Amniotic stem cell (primary cell): ENCODE measurements at places on chromosomes 7 and 10.

- no peak for DNase-seq
Observed at GRCh38 chr7:114522081-114522480, 107.5 kb downstream of the FOXP2 start.

GRCh38 chr10:11143242-11143641, 125.6 kb downstream of the CELF2 start:
- no peak for DNase-seq

GRCh38 chr7:153383781-153384180, 624.2 kb downstream of the ACTR3B start:
- no peak for DNase-seq

DNA sequence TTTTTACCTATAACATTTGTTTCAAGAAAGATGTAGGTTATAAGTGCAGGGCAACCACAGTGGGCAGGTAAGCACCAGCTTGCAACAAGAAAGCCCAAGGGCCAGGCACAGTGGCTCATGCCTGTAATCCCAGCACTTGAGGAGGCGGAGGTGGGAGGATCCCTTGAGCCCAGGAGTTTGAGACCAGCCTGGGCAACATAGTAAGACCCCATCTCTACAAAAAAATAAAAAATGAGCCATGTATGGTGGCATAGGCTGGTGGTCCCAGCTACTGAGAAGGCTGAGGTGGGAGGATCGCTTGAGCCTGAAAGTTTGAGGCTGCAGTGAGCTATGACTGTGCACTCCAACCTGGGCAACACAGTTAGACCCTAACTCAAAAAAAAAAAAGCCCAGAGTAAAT, 12.8 kb downstream of the BCL7B start:
- DNase-seq = no peak

GRCh38 chr7:99029466-99030435, 114.2 kb downstream of the SMURF1 start:
- DNase-seq = no peak

GRCh38 chr10:11713186-11713743, 28.9 kb upstream of the ECHDC3 start:
- no peak for DNase-seq

GRCh38 chr7:107701191-107701590, 40.6 kb downstream of the SLC26A4 start:
- DNase-seq = no peak

DNA sequence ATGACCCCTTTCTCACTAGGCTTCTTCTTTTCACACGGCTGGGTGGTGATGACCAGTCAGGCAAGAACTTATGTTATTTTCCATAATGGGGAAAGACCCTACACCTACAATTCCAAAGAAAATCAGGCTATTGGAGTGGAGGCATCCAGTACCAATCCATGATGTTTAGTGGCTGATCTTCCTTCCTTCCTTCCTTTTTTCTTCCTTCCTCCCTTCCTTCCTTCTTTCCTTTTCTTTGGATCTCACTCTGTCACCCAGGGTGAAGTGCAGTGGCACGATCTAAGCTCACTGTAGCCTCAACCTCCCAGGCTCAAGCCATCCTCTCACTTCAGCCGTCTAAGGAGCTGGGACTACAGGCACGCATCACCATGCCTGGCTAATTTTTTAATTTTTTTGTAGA, 2.5 kb downstream of the RGS10 start:
- no peak for DNase-seq

- no peak for DNase-seq
Observed at GRCh38 chr7:29480934-29481651, 82.5 kb upstream of the PRR15 start.

DNA sequence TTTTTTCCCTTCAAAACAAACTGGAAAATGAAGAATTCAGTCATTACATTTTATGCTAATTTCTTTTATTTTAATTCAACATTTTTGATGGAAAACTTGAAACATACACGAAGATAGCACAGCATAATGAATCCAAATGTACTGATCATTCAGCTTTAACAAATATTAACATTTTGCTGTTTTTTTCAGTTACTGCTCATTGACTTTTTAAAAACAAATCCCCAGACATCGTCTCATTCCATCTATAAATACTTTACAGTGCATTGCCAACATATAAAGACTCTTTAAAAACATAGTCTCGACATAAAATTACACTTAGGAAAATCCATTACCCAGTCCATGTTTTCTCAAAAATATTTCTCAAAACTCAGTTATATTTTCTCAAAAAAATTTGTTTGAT, 452.3 kb downstream of the GALNT17 start:
- no peak for DNase-seq

- DNase-seq = no peak
Observed at GRCh38 chr10:84176351-84176750, 2.8 kb downstream of the GPR15LG start.
